ENCODE measurements at places on chromosomes 13 and 19.

- no peak for DNase-seq
These were observed 482.0 kb downstream of the UQCRFS1 start for GRCh38 chr19:28730791-28731512.

GRCh38 chr19:39078436-39079200 lies 5.5 kb upstream of the ACP7 start:
- peak; percentile 54 for DNase-seq

- no peak for DNase-seq
These were observed 28.6 kb downstream of the ALOX5AP start for GRCh38 chr13:30763786-30764413.

- no peak for DNase-seq
These were observed 575.2 kb downstream of the MYO16 start for GRCh38 chr13:109204657-109205056.

DNA sequence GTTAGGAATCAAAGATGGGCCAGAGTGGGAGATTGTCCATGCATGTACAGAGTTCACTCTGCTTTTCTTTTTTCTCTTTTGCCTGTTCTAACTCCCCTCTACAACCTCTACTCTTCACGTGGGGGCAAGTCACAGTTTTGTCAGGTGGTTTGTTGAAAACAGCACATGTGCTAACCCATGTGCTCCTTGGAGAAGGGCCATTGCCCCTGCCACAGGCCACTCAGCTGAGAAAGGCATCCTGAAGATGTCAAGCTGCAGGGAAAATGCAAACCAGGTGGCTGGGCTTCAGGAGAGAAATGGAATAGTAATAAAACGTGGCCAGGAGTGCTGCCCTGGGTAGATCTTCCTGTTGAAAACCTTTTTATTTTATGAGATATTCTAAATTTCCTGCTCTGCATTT lies 35.3 kb upstream of the SLC10A2 start:
- DNase-seq = no peak

DNA sequence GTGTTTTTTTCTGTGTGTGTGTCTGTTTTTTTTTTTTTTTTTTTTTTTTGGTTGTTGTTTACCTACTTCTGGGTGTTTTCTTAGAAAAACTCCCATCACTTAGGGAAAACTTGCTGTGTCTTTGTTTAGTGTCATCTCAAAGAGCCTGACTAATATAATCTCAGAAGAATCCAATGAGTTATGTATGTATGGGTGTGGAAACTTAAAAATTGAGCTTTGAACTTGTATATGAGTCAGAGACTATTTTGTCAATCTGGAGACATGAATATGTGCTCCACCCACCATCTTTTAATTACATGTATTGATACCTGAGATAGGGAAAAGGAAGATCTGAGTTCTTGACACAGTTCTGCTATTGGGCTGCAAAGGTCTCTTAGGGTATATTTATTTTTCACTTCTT lies 140.7 kb upstream of the SPRY2 start:
- no peak for DNase-seq

- no peak for DNase-seq
These were observed 5.3 kb downstream of the PLPPR3 start for GRCh38 chr19:816500-816857.

DNA sequence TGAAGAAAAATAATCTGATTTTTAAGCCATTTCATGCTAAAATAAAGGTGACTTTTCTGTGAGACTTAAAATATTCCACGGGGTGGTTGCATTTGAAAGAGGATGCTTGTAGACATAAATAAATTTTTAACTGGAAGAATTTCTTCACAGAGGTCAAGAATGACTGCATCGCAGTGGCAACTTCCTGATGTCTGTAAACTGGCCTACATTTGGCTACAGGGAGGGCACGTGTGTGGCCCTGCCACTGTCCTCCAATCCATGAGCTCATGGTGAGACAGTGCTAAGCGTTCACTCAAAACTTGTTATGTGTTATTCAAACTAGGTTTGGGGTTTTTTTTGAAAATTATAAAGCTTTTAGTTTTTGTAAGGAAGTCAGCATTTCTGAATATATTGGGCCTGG lies 1089.3 kb downstream of the EFNB2 start:
- no peak for DNase-seq

DNA sequence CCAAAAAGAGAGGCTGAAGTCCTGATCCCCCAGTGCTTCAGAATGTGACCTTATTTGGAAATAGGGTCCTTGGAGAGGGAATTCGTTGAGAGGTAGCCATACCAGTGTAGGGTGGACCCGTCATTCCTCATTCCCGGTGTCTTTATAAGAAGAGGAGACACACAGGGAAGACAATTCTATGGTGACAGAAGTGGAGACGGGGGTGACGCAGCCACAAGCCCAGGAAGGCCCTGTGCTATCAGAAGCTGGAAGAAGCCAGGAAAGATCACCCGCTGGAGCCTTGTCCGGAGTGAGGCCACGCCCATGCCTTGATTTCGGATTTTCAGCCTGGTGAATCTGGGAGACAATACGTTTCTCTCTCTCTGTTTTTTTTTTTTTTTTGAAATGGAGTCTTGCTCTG lies 2.6 kb upstream of the MYPOP start:
- DNase-seq = no peak

DNA sequence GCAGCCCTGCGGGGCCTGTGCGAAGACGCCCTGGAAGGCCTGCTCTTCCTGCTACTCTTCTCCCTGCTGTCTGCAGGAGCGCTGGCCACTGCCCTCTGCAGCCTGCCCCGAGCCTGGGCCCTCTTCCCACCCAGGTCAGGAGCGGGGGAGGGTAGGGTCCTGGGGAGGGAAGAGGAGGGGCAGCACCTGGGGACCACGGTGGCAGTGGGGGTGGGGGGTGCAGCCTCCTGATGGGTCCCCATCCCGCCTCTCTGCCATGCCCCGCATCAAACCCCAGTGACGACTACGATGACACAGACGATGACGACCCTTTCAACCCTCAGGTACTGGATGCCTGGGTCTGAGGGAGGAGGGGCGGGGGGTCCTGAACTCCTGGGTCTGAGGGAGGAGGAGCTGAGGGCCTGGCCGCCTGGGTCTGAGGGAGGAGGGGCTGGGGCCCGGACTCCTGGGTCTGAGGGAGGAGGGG lies 13.4 kb upstream of the LENG8 start:
- DNase-seq = no peak

DNA sequence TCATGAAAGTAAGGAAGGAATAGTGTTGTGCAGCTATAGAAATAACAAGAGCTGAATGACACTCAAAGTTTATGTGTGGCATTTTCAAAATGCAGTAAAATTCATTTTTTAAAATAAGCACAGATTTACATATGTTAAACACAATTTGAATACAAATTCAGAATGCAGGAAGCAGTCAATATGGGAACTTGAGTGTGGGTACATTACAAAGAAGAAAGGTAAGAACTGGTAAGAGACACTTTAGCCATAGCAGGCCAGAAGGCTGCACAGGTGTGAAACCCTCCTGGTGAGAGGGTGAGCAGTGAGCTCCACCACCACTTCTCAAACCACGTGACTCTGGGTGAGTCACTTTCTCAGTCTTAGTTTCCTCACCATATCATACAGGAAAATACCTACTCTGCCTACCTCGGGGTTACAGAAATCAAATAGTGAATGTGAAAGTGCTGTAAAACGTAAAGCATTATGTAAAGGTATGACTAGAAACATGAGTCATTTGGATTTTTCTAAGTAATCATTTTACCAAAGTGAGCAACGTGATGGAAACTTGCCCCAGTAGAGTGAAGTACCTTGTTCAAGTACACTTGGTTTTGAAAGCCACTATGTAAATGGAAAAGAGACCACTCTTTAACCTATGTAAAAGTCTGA lies 40.5 kb downstream of the USP12 start:
- DNase-seq = no peak

DNA sequence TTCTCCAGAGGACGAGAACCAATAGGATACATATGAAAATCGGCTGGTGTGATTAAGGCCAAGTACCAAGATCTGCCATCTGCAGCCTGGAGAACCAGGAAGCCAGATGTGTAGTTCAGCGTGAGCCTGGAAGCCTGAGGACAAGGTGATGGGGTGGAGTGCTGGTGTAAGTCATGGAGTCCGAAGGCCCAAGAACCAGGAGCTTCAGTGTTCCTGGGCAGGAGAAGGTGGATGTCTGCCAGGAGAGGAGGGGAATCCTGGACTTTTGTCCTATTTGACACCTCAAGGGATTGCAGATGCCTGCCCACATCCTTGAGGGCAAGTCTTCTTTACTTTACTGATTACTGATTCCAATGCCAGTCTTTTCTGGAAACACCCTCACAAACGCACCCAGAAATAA lies 71.5 kb downstream of the SPATA13 start:
- no peak for DNase-seq

DNA sequence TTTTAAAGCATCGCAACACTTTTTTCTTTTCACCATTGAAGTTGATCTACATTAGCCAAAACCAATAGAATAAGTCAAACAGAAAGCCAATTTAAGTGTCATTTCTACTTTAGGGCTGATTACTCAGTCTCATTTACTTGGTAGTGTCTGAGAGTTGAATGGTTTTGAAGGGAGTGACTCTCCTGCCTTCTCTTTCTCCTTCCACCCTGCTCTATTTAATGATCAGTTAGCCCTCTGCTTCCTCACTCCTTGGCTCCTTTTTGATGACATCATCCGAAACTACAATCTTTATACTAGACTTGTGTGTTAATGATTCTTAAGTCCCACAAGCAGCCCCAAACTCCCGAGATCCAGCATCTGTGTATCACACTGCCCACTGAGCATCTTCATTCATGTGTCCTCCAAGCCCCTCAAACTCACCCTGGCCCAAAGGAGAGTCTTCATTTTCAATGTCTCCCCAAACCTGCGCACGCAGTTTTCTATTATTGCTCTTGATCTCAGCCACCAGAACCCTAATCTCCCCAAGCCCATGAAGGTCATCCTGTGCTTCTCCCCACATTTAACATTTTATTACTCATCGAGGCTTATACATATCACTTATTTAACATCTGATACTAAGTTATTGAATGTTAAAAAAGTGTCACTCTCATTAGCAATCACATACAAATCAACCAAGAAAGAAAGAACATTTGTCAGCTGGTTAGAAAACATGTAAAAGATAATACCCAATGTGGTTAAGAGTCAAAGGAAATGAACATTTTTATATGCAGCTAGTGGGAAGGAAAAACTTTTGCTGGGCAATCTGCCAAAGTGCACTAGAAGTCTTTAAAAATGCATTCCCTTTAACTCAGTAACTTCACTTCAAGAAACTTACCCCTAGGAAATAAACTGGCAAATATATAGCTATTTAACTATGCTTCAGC lies 32.2 kb upstream of the ARGLU1 start:
- DNase-seq = no peak

GRCh38 chr13:26921918-26922317 lies 161.3 kb upstream of the GPR12 start:
- DNase-seq = no peak

- DNase-seq = no peak
These were observed 398.2 kb upstream of the NBEA start for GRCh38 chr13:34543836-34544235.

- no peak for DNase-seq
These were observed 3.4 kb downstream of the PNKP start for GRCh38 chr19:49863935-49864320.

- DNase-seq = no peak
These were observed 26.9 kb downstream of the MAU2 start for GRCh38 chr19:19347401-19348110.

- no peak for DNase-seq
These were observed at the start of gene B3GNT8 for GRCh38 chr19:41426952-41427646. Gene B3GNT8 (minus strand): TSS chr19:41427374. CDS start chr19:41426778, 596 bp downstream.

GRCh38 chr13:98517576-98518310 lies 59.2 kb downstream of the STK24 start:
- no peak for DNase-seq

DNA sequence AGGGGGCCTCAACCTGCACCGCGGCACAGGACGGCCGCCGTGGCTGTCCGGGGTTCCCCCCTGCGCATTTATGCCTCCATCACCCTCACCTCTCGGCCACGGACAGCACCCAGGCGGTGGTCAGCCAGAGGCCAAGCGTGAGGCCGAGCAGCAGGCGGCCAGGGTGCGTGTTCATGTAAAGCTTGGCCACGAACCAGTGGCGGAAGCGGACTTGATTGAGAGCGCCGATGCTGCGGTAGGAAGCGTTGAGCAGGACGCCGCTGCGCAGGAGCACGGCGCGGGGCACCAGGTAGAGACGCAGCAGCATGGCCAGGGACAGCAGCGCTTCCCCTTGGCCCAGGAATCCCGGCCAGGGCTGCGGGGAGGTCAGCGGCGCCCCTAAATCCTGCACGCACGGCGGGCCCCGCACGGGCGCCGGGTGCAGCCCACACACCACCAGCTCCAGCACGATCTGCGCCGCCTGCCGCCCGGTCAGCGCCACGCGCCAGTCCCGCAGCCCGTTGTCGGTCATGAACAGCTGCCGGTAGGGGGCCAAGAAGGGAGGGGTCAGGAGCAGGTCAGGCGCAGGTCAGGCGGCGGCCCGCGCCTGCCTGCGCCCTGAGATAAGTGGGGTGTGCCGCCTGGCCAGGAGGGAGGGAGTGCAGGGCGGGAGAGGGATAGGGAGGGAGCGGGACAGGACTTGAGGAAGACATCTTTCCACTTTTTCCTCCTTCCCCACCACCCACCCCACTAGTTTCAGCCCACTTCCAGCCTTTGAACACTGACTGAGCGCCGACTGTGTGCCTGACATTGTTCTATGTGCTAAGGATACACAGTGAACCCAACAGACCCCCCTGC lies 6.5 kb downstream of the KCNN4 start:
- peak; percentile 3 for DNase-seq

DNA sequence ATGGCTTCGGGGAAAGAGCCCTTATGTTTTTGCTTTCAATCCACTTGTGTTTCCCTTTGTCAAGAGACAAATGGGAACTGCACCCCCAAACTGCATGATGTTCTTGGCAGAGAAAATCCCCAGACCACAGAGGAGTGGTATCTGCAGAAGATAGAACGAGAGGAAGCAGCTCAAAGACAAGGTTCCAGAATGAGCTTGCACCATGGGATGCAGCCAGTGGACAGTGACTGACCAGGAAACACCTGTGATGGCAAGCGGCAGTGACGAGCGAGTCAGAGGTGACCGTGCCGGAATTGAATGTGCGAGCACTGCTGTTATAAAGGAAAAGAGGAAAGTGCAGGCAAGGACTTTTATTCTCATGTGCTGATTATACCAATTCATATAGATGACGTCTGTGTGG lies 46.3 kb downstream of the IRS2 start:
- no peak for DNase-seq

DNA sequence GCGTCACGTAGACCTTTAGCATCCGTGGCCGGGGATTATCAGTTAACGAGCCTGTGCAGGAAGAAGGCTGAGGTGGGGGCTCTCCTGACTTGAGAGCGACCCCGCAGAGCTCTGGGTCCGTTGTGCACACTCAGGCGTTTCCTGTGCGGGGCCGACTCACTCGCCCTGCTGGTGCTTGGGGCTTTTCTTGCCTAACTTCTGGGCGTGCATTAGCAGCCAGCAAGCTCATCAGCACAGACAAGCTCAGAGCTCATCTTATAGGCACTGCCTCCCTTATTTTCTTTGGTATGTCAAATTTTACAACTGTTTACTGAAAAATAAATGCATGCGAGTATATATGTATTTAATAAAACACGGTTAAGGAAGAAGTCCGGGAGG lies 23.7 kb downstream of the ADPRHL1 start:
- no peak for DNase-seq

GRCh38 chr19:18717601-18718000 lies 34.1 kb downstream of the CRTC1 start:
- no peak for DNase-seq

- DNase-seq = no peak
These were observed 244.7 kb downstream of the COL4A1 start for GRCh38 chr13:110062077-110062776.

All from caudate nucleus (tissue), 63 donors.